ENCODE measurements at places on chromosomes 5 and 9.

DNA sequence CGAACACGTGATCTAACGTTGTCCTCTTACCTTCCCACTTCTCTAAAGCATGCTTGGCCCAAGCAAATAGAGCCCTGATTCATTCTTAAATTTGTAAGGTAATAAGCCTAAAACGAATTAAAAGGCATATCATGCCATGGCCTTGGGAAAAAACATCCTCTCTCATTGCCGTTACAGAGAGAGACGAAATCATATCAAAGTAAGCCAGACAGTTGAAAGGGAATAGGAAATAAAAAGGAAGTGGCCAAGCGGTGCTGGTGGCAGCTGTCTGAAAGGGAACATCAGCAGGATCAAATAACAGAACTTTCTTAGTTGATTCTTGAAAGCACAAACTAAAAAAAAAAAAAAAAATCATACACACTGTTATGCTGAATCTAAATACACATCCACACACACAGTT lies 49.1 kb upstream of the CDH6 start:
- no peak for DNase-seq

GRCh38 chr5:143613329-143613728 lies 198.6 kb upstream of the HMHB1 start:
- DNase-seq, result no peak

DNA sequence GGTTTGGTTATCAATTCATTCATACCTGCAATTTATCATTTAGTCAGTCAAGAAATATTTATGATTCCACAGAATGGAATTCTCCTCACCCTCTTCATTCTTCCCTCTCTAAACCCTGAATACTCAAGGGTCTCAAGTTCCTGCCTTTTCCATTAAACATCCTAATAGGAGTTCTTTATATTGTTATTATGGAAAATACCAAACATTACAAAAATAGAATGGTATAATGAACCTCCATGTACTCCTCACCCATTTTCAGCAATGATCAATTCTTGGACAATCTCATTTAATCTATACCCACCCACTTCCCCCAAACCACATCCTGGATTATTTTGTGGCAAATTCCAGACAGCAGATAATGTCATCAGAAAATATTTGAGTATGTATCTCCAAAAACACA lies 74.5 kb downstream of the ADAMTS12 start:
- DNase-seq, result no peak

- no peak for DNase-seq
Observed at GRCh38 chr5:158626718-158627117, 473.0 kb downstream of the EBF1 start.

DNA sequence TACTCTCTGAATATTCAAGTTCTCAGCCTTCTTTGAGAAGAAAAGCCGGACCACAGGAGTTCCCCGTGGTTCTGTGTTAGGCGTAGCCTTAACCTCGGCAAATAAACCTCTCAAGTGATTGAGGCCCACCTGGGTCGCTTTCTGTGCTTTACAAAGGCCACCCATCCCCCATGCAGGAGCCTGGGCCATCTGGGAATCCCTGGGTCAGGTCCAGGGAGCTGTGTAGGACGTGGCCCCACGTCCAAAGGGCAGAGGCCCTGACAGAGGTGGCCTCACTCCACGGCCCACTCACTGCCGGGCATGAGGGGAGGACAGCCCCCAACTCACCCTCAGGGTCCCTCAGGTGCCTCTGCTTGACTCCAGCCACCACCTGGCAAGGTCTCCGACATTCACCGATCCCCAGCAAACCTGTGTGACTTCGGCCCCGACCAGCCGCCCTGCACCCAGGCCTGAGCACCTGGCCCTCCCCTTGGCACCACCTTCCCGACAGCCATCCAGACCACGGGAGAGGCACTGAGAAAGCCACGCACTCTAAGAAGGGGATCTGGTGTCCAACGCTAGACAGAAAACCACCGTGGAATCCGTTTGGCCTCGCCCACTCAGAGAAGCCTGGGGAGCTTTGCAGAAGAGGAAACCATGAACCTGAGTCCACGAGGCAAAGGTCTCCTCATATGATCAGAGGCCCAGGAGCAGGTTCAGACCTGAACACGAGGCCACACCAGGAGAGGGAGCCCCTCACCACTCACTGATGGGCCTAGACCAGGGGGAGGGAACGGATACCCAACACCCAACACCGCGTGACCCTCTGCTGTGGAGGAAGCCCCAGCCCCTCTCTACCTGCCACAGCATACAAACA lies 4.5 kb downstream of the SLC12A7 start:
- DNase-seq, result no peak

DNA sequence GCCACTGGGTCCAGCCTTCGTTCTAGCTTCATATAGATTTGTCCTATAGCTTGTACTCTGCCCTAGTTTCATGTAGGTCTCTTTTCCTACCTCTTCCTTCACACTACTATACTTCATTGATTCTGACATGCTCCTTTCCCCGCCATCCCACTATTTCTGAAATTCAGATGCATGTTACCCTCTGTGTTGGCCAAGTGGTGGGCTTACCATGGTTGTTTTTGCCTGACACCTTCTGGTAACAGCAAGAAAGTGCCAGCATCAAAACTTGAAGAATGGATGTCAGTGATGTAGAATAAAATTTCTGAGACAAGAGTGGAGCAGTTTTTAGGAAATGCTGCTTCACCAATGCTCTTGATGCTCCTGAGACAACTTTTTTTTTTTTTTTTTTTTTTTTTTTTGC lies 19.5 kb upstream of the SERINC5 start:
- DNase-seq, result no peak

DNA sequence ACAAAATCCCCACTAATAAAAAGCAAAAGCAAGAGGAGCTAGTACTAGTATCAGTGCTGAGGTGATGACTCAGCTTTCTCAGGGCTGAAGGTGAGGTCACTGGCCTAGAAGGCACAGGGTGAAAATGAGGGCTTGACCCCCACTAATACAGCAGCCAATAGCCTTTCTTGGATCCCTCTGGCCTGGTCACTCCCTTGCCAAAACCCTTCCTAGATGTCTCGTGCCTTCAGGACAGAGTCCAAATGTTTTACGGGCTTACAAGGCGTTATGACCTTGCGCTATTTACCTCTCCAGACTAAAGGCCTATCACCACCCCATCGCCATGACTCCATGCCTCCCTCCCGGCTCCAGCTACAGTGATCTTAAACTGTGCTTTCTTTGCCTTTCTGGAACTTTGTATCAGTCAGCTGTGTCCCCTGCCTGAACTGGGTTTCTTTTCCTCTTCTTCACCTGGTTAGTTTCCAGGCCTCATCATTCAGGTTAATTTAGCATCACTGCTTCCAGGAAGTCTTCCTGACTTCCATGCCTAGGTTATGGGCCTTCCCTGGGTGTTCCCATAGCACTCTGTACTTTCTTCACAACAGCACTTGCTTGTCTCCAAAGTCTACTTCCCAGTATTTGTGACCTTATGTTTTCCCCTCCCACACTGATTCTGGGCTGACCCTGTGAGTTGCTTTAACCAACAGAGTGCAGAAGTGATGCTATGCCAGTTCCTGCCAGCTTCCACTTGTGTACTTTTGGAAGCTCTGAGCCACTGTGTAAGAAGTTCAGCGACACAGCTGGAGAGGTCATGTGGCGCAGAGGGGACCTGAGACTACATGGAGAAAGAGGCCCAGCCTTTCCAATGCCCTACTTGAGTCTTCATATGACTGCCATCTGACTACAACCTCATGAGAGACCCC lies 4.2 kb upstream of the DELE1 start:
- DNase-seq, result no peak

DNA sequence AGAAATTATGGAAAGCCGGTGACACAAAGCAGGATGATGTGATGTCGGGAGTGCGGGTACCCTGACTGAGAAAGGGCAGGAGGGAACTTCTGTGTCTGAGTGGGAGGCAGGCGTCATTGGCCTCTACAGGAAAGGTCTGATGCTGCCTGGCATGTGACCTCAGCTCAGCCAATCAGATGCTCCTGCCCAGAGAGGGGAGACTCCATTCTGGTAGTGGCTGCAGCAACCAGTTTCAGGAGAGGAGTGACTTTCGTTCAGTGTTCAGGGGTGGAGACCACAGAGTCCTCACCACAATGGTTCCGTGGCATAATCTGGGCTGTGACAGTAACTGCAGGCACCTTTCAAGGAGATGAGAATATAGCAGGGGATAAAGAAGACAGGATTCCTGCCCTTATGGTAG lies 6.7 kb upstream of the SFXN1 start:
- DNase-seq, result no peak

GRCh38 chr9:126915281-126915816 lies 767 bp downstream of the RALGPS1 start:
- DNase-seq, result peak; percentile 89

DNA sequence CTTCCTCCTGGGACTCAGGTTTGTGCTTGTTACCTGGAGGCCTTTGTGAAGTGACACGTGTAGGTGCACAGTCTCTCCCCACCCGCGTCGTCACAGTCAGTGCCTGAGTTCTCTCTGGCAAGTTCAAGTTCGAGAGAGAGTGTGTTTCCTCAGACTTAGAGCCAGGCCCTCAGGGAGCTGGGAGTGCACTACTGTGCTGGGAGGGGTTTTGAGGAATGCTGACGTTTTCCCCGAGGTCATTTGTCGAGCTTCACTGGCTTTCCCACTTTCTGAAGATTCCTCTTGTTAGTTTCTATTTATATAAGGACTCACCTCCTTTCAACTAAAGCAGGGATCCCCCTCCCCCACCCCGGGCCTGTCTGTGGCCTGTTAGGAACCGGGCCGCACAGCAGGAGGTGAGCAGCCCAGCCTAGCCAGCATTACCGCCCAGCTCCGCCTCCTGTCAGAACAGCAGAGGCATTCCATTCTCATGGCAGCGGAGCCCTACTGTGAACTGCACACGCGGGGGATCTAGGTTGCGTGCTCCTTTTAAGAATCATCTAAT lies 209.2 kb downstream of the DIRAS2 start:
- peak; percentile 99 for DNase-seq

DNA sequence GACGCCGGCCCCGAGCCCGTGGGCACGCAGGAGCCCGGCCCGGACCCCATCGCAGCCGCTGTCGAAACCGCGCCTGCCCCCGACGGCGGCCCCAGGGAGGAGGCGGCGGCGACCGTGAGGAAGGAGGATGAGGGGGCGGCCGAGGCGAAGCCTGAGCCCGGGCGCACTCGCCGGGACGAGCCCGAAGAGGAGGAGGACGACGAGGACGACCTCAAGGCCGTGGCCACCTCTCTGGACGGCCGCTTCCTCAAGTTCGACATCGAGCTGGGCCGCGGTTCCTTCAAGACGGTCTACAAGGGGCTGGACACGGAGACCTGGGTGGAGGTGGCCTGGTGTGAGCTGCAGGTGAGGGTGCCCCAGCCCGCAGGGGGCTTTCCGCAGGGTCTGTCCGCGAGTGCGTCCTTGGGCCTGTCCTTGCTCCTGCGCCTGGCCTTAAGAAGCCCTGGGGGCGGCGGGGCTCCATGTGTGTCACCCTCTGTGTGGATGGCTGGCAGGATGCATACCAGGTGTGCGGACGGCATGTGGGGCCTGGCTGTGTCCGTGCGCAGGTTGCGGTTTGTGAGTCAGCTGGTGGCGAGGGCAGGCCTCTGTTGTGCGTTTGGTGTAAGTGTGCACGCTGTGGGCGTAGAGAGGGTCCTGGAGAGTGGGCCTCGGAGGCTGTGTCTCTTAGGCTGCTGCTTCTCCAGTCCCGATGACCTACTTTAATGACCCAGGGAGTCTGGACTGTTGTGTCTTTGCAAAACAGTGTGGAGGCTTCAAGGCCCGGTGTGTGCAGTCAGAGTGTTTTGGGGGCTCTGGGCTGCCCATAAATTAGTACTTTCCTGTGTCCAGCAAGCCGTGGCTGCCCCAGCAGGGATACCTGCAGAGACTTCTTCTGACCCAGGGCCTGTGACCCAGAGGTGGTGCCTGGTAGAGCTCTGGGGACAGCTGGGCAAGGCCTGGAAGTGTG lies 1.6 kb downstream of the WNK2 start:
- no peak for DNase-seq

- no peak for DNase-seq
Observed at GRCh38 chr9:127074561-127075548, 47.6 kb downstream of the ANGPTL2 start.

- DNase-seq, result no peak
Observed at GRCh38 chr9:134128727-134129679, 6.9 kb upstream of the WDR5 start.

DNA sequence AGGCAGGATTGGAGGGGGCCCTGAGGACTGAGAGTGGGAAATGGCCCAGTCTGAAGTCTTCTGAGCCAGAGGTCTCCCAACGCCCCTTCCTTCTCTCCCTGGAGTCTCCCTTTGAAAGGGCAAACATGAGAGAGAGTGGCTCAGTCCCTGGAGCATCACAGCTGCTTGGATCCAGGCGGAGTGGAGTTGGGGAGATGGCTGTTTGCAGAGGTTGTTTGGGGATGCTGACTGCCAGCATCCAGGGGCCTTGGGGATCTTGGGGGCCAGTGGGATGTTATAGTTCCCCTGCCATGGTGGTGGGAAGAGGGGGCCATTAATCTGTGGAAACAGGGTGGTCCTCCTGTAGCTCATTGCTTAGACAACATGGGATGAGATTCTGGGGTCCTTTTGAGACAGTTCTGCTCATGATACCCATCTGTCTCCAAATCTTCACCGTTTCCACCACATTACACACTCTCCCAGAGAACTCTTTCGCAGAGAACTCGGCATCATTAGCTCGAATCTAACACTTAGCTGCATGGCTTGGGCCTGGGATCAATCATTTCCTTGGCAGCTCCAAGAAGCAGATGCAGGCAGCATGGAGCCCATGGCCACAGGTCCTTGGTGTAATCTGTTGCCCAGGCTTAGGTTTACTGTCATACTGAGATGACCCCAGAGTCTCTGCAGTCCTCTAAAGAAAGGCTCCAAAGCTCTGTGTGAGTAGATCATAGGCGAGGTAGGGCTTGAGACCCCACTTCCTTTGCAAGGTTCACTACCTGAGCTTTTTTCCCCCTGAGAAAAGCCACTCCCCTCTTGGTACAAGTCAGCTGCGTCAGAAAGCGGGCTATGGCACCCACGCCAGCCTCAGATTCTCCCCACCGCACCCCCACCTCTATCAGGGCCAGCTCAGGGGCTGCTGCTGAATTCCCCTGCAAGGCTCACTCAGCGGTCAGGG lies 54.4 kb upstream of the SH3PXD2B start:
- no peak for DNase-seq

- no peak for DNase-seq
Observed at GRCh38 chr5:62460578-62460983, 48.0 kb downstream of the IPO11 start.

DNA sequence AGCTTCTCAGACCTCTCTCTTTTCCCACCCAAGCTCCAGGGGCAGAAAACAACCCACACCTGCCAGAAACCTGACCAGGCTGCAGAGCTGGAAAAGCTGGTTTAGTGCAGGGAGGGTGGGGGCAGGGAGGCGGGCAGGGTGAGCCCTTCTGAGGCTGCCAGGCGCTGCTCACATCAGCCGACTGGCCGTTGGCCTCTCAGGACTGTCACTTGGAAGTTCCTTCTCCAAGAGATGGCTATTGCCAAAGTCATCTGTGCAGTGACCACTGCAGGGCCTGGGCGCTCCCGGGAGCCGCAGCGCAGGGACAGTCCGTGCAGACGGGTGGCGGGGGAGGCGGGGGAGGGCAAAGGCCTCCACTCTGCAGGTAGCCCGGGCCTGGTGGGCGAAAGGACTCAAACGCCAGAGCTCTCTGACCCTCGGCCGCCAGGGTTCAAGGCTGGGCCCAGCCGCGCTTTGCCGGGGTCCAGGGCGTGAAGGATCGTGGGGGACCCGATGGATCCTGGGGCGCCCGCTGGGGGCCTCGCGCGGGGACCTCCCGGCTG lies 205.0 kb upstream of the IER5L start:
- peak; percentile 96 for DNase-seq

Measured in thyroid gland (tissue), 4 donors.